Dorsolateral prefrontal cortex (tissue), 122 donors: ENCODE measurements at places on chromosomes 7 and 10.

DNA sequence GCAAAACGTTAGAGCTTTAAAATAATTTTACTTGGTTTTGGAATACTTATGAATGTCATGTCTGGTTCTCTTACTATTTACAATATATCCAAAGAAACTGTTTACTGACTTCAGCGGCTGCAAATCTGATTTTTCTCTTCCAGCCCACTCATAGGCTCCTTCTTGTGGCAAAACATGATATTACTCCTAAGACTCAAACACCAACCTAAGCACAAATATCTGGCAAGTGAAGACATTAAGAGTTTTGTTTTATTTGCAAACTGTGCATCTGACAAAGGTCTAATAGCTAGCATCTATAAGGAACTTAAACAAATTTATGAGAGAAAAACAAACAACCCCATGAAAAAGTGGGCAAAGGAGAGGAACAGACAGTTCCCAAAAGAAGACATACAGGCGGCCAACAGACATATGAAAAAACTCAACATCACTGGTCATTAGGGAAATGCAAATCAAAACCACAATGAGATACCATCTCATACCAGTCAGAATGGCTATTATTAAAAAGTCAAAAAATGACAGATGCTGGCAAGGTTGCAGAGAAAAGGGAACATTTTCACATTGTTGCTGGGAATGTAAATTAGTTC, 20.3 kb upstream of the GJC3 start:
- no peak for DNase-seq

GRCh38 chr7:31052487-31052840, 356 bp downstream of the ADCYAP1R1 start:
- no peak for DNase-seq

DNA sequence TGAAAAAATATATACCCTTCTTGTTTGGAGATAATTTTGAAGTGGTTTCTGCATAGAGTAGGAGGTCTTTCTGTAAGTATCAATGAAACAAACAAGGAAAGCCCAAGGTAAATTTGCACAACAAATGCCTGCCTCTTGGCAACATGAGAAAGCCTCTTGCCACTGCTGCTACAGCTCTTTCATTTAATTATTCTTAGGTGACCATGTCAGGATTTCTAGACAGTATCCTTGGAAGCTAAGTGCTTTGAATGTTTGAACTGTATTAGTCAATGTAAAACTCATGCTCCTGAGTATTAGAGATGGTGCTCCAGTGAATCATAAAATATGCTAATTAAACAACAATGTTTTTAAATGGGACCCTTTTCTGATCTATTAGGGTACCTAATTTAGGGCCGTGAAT, 81.2 kb upstream of the ITGB1 start:
- no peak for DNase-seq

GRCh38 chr7:55055479-55055878, 36.7 kb downstream of the EGFR start:
- no peak for DNase-seq

- DNase-seq = no peak
Observed at GRCh38 chr10:122326385-122326784, 48.1 kb upstream of the PLEKHA1 start.

DNA sequence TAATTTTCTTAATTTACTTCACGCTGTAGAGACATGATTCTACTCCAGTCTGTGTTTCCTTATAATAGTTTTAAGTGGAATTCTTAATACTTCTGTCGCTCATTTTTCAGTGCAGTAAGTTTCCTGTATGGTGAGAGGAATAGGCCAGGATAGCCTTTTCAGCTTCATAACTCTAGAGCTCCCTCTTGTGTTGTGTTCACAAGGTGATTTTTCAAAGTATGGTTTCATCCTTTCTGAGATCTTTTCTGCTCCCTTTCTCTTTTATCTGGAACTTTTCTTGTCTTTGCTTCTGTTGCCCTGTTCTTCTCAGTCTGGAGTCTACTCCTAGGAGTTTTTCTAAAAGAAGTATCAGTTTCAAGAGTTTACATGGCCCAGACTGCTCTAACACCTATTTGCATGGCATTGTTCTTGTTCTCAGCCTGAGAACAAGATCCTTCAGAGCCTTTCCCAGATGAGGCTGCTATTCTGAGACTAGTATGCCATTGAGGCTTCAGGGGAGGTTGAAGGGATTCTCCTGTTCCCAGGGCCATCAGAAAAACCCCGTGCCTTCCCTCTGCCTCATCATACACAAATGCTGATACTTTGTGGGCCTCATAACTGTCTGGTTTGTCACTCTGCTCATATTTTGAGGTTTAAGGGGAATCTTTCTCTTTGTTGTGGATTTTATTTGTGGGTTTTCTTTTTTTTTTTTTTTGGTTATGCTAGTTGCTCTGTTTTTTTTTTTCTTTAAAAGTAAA, 21.8 kb downstream of the NET1 start:
- DNase-seq = no peak

DNA sequence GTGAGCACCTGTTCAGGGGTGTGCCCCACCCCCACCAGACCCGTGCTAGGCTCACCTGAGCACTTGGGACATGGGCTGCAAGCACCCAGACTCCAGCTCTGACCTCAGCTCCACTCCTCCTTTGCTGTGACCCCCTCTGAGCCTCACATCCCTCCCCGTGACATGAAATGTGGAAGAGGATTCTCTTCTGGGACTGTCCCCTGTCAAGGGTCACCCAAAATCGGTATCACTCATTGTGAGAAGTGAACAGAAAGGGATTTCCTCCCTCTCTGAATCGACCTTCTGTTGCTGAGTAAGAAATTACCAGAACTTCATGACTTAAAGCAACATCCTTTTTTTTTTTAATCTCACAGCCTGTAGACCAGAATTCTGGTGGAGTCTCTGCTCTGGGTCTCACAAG, 6.2 kb upstream of the CHST15 start:
- no peak for DNase-seq

DNA sequence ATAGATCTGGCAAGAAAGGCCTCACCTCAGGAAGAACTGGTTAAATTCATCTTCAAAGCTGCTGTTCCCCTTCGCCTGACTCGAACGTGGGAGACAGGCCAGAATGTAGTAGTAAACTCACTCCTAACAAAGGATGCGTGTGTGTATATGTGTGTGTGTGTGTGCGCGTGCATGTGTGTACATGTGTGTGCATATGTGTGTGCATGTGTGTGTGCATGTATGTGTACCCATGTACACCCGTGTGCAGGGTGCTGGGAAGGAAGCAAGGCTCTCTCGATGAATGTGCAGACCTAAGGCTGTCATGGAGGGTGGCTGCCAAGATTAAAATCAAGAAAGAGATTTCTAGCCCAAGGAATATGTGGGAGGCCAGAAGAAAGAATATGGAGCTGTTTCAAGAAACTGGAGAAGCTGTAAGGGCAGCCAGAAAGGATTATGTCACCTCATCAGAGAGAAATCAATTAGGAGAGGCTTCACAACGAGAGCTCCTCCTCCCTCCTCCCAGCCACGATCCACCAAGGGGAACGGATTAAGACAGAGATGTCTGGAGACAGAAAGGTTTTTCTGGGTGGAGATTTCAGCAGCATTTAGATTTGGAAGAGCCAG, 34.0 kb upstream of the LBX1 start:
- DNase-seq = no peak

GRCh38 chr10:103614306-103615158, 121.0 kb downstream of the NEURL1 start:
- no peak for DNase-seq

GRCh38 chr7:150935149-150935548, 43.0 kb downstream of the KCNH2 start:
- no peak for DNase-seq

DNA sequence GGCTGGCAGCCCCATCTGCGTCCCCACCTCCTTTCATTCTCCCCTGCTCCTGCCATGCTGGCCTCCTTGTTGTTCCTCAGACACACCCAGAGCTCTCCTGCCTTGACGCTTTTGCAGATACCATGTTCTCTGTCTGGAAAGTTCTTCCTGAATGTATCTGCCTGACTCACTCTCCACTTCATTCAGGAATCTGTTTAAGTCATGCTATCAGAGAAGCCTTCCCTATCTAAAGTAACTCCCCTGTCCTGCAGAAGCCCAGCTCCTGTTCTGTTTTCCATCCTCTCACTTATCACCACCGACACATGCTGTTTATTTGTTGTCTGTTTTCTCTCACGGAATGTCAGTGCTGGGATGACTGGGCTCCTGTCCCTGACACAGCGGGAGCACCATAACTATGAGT, 82.0 kb downstream of the AFAP1L2 start:
- no peak for DNase-seq

GRCh38 chr10:132893090-132893489, 49.3 kb downstream of the CFAP46 start:
- no peak for DNase-seq

DNA sequence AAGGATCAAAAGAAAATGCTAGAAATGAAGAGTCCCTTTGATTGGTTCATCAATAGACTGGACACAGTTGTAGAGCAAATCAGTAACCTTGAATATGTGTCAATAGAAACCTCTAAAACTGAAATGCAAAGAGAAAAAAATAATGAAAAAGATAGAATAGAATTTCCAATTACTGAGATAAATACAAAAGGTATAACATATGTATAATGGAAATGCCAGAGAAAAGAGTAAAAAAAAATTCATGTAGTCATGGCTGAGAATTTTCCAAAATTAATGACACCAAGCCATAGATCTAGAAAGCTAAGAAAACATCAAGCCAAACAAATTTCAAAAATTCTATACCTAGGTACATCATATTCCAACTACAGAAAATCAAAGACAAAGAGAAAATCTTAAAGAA, 62.0 kb upstream of the HGF start:
- no peak for DNase-seq

DNA sequence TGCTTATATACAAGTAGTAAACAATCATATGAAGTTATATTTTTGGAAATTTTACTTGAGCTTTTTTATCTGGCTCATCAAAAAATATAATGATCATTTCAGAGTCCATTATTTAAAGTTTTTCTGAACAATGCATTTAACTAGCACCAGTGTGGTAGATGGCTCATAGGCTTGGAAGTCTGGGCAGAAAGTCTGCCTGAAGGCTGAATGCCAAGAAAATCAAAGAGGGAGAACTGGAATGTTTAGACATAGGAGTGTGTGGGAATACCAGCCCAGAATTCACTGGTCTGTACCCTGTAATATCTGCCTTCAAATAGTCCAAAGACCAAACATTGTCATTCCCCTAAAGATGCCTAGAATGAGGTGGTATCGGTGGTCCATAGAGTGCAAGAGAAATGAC, 40.3 kb upstream of the ANK3 start:
- peak; percentile 45 for DNase-seq

DNA sequence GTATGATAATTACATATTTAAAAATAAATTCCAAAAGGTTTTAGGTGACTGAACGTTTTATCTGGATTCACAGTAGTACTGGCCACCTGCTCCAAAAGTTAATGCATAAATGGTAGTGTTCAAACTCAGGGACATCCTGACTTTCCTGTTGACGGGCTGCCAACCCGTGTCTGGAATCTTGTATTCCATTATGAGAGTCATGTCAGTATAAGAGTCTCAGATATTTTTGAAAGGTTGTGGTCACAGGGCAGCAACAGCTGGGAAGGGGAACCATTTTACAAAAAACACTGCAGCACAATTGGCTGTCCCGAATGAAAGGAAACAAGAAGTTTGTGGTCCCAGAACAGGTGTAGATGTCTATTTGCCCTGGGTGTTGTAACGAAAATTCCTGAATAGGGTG, 2.8 kb downstream of the TDRD1 start:
- DNase-seq = no peak

- DNase-seq = no peak
Observed at GRCh38 chr7:5599543-5600200, 176.0 kb upstream of the TNRC18 start.

- no peak for DNase-seq
Observed at GRCh38 chr10:78445308-78445707, 411.6 kb downstream of the RPS24 start.

- no peak for DNase-seq
Observed at GRCh38 chr10:5448333-5449001, 36.1 kb downstream of the NET1 start.

DNA sequence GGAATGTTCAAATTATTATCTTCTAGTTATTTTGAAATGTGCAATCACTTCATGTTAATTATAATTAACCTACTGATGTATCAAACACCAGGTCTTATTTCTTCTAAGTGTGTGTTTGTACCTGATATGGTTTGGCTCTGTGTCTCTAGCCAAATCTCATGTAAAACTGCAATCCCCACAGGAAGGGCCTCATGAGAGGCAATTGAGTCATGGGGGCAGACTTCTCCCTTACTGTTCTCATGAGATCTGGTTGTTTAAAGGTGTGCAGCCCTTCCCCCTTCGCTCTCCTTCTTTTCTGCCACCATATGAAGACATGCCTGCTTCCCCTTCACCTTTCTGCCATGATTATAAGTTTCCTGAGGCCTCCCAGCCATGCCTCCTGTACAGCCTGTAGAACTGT, 18.6 kb upstream of the PRKCQ start:
- no peak for DNase-seq

DNA sequence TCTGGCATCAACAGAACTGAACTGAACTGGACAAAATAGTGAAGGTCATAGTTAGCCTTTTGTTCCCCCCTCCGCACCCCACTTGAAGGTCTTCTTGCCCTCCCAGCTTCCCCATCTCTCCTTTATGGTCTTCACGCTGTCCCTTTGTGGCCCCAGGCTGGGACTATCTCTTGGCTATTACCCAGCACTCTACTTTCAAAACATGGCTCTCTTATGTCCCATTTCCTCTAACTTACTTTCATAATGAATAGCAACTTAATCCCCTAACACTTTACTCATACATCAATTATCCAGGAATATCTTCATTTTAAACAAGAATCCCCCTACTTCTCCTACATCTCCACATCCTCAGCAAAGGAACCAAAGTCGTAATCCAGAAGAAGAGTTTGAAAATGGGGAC, 135.3 kb upstream of the ITGB1 start:
- DNase-seq = no peak

- no peak for DNase-seq
Observed at GRCh38 chr10:86614853-86615252, 39.5 kb upstream of the OPN4 start.

GRCh38 chr7:32335107-32335506, 155.1 kb downstream of the LSM5 start:
- DNase-seq = no peak

GRCh38 chr7:151299940-151300645, 41.5 kb upstream of the NUB1 start:
- no peak for DNase-seq

GRCh38 chr7:30286749-30287148, 2.4 kb downstream of the ZNRF2 start:
- DNase-seq = no peak
